K562 (cell line): ENCODE measurements at places on chromosomes 7 and 10. TPM values are rescaled to one million over a fixed set of nuclear protein-coding genes. Genes with fewer than 3 reads are reported as not detected.
A peak's percentile ranks its signal among the peaks of the same experiment; 100 is the strongest.

Gene PRTFDC1
- 7.5 and 8.0 TPM in 2 replicates for total RNA-seq

- no peak overlapping the region for H3K4me3 ChIP-seq
- no peak overlapping the region; the same call in 2 of the 3 replicates for H3K27ac ChIP-seq
- H3K36me3 ChIP-seq: no peaks in the 10 kb centered on the region
- no peak for DNase-seq
- peaks cover 28% of the 10 kb centered on the region for H3K27me3 ChIP-seq
- H3K4me1 ChIP-seq: no peaks in the 10 kb centered on the region
Measured at GRCh38 chr7:134368851-134369544, 52.3 kb upstream of the SLC35B4 start.

Gene IFIT2
- total RNA-seq: 0.11 TPM in 2 replicates

DNA sequence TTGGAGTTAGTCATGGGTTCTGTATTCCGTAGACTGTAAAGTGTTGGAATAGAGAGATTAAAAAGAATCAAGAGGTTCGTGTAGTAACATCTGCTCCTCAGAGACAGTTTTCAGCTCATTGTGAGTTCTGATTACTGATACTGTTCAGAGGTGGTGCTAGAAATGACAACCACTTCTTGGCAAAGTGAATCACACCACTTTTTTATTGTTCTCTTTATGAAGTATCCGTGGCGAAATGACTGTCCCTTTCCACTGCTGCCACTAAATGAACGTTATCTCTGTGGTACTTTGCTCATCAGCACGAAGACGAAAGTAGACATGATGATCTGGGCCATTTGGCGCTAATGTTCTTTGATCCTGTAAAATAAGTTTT, 860 bp downstream of the RPP30 start:
- peak overlapping the region; percentile 71; the same call in 2 of the 3 replicates for H3K27ac ChIP-seq
- H3K4me1 ChIP-seq: peaks cover 7% of the 10 kb centered on the region; the same call in 1 of the 3 replicates
- H3K4me3 ChIP-seq: peak overlapping the region; percentile 95
- peaks cover 31% of the 10 kb centered on the region; the same call in 2 of the 3 replicates for H3K36me3 ChIP-seq

GRCh38 chr10:69576334-69577011, 3.3 kb upstream of the NEUROG3 start:
- no peaks in the 10 kb centered on the region for H3K36me3 ChIP-seq
- no peak overlapping the region for H3K4me3 ChIP-seq
- no peak for DNase-seq
- no peak overlapping the region for H3K27ac ChIP-seq
- H3K27me3 ChIP-seq: peaks cover 64% of the 10 kb centered on the region
- no peaks in the 10 kb centered on the region for H3K4me1 ChIP-seq

Gene ABCB4
- total RNA-seq: 0.27 and 0.73 TPM in 2 replicates

DNA sequence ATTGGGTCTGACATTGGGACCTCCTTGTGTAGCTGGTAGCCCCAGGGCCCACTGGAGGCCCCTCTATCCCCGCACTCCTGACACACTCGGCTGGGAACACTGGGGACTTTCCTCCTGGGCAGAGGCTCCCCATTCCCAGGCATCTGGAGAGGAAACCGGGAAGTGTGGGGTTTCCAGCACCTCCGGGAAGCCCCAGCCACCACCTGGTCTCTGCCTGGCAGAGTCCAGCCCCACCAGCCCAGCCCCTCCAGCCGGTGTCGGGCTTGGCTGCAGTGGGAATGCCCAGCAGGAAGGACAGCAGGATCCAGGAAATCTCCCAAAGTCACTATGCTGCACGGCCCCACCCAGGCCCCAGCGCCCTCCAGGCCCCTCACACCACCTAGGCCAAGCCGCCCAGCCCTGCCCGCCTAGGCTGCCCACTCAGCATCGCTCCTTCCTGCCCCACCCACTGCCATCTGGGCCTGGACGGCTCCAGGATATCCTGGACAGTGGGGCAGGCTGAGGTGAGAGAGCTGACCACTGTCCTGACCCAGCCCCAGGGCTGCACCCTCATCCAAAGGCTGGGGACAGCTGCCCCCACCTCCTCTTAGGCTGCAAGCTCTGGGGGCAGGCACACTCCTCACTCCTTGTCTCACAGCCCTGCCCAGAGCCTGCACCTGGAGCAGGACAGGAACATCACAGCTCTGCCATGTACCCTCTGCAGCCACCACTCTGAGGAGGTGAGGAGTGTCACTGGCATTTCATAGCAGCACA, 11.8 kb downstream of the RASGEF1A start:
- DNase-seq: no peak
- no peak overlapping the region for H3K4me3 ChIP-seq

- no peaks in the 10 kb centered on the region for H3K36me3 ChIP-seq
- H3K4me3 ChIP-seq: no peak overlapping the region
Measured at GRCh38 chr7:48245751-48246472, 74.7 kb downstream of the ABCA13 start.

- H3K4me3 ChIP-seq: no peak overlapping the region
- peak; percentile 67 for DNase-seq
- H3K36me3 ChIP-seq: peaks cover 31% of the 10 kb centered on the region; the same call in 2 of the 3 replicates
- peaks cover 4% of the 10 kb centered on the region; the same call in 1 of the 2 replicates for H3K4me1 ChIP-seq
- no peaks in the 10 kb centered on the region for H3K27me3 ChIP-seq
- no peak overlapping the region for H3K27ac ChIP-seq
Measured at GRCh38 chr7:5677538-5678294, 103.7 kb downstream of the RNF216 start.

DNA sequence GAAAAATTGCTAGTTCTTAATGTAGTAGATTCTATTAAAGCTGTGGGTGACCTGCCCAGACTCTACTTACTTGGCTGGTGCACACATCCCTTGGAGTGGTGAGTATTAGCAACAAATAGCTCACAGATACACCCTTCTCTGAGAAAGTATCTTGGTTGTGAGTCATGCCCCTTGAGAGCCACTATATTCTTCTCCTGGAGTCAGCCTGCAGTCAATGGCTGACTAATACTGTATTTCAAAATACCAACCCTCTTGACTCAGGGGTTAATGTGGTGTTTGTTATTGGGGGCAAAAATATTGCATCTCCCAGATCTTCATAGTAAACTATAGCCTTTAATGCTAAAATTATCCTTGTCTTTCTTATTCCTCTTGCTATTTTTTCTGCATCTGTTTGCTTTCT, 354.9 kb downstream of the BMPER start:
- no peak for DNase-seq
- no peaks in the 10 kb centered on the region for H3K27me3 ChIP-seq
- no peaks in the 10 kb centered on the region for H3K4me1 ChIP-seq

- no peaks in the 10 kb centered on the region for H3K4me1 ChIP-seq
- no peak for DNase-seq
- H3K4me3 ChIP-seq: no peak overlapping the region
- no peaks in the 10 kb centered on the region for H3K36me3 ChIP-seq
- H3K27ac ChIP-seq: no peak overlapping the region
Measured at GRCh38 chr10:58853668-58854067, 322.8 kb upstream of the PHYHIPL start.

Gene CYREN
- total RNA-seq: 93.9 and 102 TPM in 2 replicates
